Stimulated activated CD4-positive, alpha-beta T cell treated with anti-CD3 and anti-CD28 coated beads, Interleukin-1b, Interleukin-23, amount 100 ng/mL, for 1 hour (primary cell): ENCODE measurements at places on chromosomes 7 and 10.

GRCh38 chr7:134021836-134022235 is 105.3 kb upstream of the LRGUK start:
- no peak for DNase-seq

GRCh38 chr10:70685455-70685911 is 13.2 kb downstream of the ADAMTS14 start:
- no peak for DNase-seq

- no peak for DNase-seq
These were observed 12.6 kb upstream of the DNAJC1 start for GRCh38 chr10:22016046-22016705.

DNA sequence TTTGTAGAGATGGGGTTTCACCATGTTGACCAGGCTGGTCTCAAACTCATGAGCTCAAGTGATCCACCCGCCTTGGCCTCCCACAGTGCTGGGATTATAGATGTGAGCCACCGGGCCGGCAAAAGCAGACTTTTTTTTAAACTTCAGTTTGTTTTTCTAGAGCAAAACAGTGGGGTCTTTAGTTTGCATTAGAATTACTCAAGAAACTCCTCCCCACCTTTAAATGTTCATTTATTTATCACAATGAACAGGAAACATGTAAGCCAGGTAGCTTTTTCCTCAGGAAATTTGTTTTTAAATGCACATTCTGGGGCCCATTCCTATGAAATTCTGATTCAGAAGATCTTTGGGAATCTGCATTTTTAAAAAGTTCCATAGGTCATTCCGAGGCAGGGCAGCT is 56.0 kb upstream of the JAZF1 start:
- no peak for DNase-seq

GRCh38 chr10:19826712-19827111 is 10.5 kb downstream of the PLXDC2 start:
- DNase-seq, result no peak

GRCh38 chr10:6813856-6814255 is 233.8 kb upstream of the PRKCQ start:
- DNase-seq, result no peak

- no peak for DNase-seq
These were observed 119.2 kb downstream of the ARHGAP22 start for GRCh38 chr10:48485711-48486110.

- no peak for DNase-seq
These were observed 2.9 kb downstream of the PKD2L1 start for GRCh38 chr10:100327007-100327717.

GRCh38 chr10:29734962-29735627 is 100.3 kb upstream of the SVIL start:
- DNase-seq, result no peak

DNA sequence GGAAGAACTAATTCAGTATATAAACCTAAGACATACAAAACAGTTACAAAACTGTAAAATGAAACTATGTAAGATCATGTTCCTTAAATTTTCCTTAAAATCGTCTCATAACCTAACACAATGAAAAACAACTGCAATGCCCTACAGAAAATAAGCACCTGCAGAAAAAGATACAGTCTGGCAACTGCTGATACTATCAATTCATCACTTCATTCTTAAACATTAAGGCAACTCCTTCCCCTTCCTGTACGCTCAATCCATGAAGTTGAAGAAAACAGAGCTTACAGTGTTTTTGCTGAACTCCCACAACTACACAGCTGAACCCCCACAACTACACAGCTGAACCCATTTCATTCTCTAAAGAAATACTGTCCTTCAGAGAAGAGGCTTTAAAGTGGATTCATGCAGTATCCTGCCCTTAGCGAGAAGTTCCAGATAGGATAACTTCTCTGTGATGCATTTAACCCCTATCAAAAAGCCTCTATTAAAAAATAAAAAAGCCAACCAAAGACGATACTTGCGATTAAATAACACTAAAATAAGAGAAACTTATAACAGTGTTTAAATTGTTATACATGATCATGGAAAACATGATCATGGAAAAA is 50.0 kb downstream of the JMJD1C start:
- no peak for DNase-seq

DNA sequence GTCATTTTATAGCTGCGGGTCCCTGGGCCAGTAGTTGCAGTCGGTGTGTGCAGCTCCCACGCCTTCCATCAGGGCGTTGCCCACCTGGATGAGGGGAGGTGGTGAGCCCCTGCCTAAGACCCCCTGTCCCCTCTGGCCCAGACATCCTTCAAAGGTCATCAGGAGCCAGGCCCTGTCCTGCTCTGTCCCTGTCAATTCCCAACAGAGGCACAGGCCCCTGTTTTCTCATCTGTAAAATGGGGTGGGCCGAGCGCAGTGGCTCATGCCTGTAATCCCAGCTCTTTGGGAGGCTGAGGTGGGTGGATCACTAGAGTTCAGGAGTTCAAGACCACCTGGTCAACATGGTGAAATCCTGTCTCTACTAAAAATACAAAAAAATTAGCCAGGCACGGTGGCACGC is 128.5 kb upstream of the TNRC18 start:
- DNase-seq, result no peak

DNA sequence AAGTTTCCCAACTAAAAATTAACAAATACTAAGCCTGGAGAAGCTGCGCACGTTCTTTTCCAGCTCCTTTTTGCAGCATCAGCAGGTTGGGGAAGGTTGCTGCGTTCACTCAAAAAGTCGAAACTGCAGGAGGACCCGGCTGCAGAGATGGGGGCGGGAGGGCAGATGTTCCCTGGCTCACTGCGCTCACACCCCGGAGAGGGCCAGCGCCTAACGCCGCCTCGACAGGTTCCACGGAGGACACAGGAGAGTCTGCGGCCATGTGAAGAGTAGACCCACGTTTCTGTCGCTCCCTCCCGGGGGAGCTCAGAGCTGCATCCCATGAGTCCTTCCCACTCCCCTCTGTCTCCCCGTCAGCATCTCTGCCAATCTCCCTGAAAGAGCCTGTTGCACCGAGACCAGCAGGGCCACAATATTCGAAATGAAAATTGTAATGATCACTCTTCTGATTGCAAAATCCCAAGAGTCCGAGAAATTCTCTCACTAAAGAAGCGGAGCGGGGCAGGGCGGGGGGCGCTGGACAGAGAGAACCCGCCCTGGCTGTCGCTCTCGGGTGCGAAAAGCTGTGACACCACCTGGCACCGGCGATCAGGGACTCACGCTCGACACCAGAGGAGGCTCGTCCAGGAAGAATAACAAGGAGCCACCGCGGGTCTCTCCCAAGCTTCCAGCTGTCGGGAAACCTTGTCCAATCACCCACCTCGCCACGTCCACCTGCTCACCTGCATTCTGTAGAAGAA is 131.5 kb upstream of the PFKP start:
- no peak for DNase-seq

DNA sequence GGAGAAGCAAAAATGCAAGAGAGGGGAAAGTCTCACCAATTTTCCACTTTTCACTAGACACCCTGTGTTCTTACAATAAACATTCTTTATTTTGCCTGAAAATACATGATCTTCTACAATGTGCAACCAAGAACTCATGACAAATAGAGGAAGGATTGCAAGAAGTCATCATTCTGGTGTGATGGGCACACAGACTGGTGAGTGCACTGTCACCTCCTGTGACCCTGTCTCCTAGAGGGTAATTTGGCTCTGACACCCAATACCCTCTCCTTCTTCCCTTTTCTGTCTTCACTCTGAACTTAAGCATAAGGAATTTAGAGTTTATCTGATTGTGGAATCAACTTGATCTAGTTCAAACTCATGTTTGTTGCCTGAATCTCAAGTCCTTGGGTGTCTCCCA is 153.7 kb downstream of the SH2D4B start:
- no peak for DNase-seq

DNA sequence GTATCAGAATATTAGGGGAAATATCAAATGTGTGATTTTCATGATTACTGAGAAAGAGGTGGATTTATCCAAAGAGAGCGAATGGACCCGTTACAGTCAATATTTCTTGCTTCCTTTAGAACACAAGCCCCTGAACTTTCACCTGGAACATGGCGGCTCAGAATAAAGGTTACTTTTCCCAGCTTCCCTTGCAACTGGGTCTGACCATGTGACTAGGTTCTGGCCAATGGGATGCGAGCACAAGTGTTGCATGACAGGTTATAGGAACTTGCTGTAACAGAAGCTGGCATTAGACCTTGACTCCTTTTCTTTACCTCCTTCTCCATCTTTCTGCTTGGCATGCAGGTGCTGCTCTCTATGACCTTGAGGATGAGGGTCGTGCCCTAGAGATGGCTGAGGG is 556.1 kb downstream of the TYW1 start:
- no peak for DNase-seq

GRCh38 chr7:87206361-87206760 is 13.2 kb downstream of the TMEM243 start:
- DNase-seq, result no peak

- DNase-seq, result no peak
These were observed 12.0 kb downstream of the IFRD1 start for GRCh38 chr7:112462236-112462635.

DNA sequence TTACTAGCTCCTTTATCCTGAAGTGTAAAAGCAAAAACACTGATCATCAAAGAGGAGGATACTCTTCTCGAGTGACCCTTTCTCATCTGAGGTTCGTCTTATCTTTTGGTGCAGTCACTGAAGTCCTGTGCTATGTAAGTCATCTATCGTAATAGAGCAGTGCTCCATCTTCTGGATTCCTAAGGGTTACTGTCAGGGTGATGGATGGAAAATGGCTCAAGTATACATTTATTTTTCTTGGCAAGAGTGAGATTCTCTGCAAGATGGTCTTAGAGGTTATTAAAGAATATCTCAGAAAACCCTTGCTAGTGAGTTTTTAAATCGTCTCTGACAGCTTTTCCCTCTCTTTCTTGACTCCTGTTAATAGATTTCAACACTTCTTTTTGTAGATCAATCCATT is 12.4 kb downstream of the PRKG1 start:
- no peak for DNase-seq

GRCh38 chr10:3426190-3426845 is 253.7 kb upstream of the PITRM1 start:
- no peak for DNase-seq

- DNase-seq, result no peak
These were observed 48.4 kb upstream of the NKX6-2 start for GRCh38 chr10:132834311-132834761.

GRCh38 chr7:30992414-30992813 is 28.7 kb downstream of the GHRHR start:
- no peak for DNase-seq

DNA sequence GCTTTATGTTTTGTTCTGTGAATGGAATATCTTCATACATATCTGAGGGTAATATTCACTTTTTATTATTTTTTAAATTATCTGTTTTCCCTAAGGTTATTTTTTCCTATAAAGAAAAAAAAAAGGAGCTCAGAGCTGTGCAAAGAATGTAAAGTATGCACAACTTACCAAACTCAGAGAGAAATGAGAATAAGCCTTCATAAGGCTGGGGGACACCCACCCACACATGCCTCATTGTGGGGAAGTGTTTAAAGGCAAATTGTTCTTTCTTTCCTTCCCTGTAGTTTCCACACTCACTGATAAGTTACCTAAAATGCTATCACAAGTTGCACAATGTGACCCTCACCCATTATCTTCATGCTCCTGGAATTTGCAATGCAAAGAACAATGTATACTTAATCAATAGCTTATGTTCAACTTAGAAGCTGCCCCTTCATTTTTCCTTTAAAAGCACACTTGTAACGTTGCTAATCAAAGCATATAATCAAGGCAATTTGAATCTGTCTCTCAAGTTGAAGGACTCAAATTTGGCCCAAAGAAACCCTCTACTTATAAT is 108.1 kb downstream of the GNAT3 start:
- DNase-seq, result no peak

DNA sequence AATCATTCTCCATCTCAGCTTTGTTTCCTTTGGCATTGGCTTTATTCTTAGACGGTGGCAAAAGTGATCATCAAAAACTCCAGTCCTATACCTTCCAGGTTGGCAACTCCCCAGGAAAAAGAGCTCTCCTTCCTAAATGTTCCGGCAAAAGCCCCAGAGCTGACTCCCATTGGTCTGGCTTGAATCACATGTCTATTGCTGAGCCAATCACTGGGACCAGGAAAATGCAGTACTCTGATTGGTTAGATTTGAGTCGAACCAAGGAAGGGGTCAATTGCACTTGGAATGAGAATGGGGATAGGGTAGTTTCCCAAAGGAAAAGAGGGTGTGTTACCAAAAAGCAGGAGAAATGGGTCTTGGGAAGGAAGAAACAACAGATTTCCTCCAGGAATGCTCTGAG is 22.3 kb downstream of the LEP start:
- DNase-seq, result no peak

DNA sequence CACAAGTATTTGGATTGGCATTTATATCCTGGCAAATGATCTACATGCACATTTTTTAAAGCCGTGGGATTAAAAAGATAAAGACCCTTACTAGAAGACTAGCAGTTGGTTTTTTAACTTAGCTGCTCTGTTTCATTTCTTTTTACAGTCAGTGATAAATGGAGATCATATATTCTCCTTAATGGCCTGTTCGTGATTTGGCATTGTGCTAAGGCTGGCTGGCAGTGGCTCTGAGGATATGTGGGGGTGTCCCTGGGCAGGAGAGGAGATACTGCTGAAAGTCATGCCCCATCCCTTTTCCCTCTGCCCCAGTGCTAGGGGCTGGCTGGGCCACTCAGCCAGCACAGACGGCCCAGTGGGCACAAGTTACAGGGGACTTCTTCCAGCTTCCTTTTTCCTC is 341.7 kb downstream of the PRPF18 start:
- DNase-seq, result no peak

- DNase-seq, result no peak
These were observed 8.5 kb upstream of the GLCCI1 start for GRCh38 chr7:7959979-7960670.
